Right renal cortex interstitium (tissue), 3 donors: ENCODE measurements at places on chromosomes 6 and 20.

GRCh38 chr20:46367967-46368901, 38.2 kb downstream of the ELMO2 start:
- no peak for DNase-seq

- DNase-seq = no peak
These were observed 139.6 kb downstream of the PHACTR3 start for GRCh38 chr20:59743767-59744485.

DNA sequence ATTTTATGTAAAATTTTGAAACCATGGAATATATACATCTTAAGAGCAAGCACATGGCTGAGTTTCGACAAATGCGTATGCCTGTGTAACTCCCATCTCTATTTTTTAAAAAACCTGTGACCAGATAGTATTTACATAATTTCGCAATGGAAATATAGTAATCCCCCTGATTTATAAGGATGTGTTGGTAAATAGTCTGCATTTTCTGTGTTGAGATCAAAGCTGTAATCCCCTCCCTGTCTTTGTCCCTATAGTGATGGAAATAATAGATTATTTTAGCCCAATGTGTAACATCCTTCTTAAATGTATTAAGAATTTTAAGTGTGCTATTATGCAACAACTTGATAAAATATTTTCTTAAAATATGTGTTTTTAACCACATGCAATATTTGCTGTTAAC, 267.3 kb downstream of the CDKAL1 start:
- no peak for DNase-seq

GRCh38 chr6:22943327-22943726, 374.0 kb downstream of the HDGFL1 start:
- DNase-seq = no peak

DNA sequence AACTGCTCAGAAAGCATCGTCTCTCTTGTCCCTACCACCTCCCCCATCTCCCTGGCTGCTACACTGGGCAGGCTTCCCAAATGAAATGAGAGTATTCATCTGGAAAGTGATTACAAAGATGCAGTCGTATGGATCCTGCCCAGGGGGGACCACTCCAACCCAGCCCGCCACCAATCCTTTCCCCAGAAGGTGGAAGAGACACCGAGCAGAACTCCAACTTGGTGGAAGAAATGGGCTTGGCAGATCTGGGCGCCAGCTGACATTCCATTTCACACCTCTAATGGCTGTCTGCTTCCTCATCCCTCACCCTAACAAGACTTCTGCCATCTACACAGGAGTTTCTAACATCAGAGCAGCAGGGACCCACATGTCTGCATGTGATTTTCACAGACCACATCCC, 12.7 kb downstream of the PKHD1 start:
- DNase-seq = no peak

GRCh38 chr20:41293269-41294037, 24.1 kb downstream of the ZHX3 start:
- no peak for DNase-seq

DNA sequence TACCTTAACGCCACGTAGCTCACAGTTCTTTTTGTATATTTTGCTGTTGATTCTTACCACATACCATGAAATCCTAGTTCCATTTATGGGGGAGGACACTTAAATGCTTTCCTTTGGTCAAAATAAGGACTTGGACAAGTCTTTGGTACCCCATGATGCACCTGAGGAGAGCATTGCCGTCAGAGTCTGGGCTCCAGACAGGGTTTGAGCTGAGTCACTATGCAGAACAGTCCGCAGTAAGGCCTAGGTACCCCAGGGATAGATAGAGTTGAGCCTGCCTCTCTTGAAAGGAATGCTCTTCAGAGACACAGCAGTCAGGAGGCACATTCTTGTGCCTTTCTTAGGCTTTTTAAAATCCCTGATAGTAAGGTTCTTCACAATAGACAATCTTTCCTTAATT, 6.0 kb downstream of the PARD6B start:
- DNase-seq = no peak

- DNase-seq = no peak
These were observed 30.8 kb upstream of the CEP162 start for GRCh38 chr6:84258268-84258667.

GRCh38 chr6:46565531-46565930, 74.3 kb upstream of the RCAN2 start:
- no peak for DNase-seq

DNA sequence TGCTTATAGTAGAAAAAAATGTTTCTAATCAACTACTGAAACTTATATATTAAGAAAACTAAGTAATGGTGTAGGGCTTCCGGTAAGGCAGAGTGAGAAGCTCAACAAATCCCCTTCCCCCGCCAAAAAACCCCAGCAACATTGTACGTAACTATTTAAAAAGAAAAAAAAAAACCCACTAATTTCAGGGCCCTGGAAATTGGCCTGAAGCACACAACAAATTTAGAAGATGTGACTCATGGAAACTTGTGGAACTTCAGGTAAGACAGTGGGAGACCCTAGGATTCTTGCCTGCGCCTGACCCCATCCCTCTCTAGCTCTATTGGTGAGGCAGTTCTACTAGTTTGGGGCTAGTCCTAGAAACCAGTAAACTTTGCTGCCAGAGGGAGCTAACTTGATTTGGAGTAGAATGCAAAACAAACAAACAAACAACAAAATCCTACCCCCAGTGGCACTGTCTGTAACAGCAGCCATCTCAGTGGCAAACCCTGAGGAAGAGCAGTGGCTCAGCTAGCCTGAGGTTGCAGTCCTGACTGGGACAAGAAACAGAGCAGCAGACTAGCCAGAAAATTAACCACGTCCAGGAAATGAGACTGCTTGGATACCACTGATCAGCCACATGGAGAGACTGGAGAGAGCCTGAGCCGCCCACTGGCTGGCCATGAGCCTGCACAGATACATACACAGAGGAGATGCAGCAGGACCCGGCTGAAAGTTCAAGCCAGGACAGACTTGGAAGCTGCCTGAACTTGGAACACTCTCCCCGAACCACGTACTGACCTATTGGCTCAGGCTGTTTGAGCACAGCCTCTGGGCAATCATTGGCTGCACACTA, 135.1 kb downstream of the TBXT start:
- no peak for DNase-seq

DNA sequence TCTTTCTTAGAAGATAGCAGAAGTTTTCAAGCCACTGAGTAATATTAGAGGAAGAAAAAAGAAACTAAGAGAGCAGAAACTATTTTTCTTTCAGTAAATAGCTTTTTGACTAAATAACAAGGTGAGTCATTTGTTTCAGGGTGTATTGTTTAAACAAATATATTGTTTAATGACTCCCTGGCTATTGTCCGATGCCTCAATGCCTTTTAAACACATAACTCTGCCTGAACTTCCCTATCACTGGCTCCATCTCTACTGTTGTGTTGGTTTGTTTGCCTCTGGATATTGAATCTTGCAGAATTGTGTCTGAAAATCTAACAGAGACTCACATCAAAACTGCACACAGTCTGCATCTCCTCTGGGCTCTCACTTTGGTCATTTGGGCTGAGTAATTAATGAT, 19.6 kb upstream of the CLIC5 start:
- no peak for DNase-seq

- no peak for DNase-seq
These were observed 261.3 kb downstream of the CDH4 start for GRCh38 chr20:61513124-61514017.

GRCh38 chr6:150410906-150411305, 42.1 kb downstream of the IYD start:
- DNase-seq = no peak

GRCh38 chr6:13814938-13815575, 700 bp upstream of the MCUR1 start:
- DNase-seq = no peak

- DNase-seq = no peak
These were observed 34.0 kb upstream of the FAM83C start for GRCh38 chr20:35326021-35326739.

- DNase-seq = no peak
These were observed 64.9 kb downstream of the ME1 start for GRCh38 chr6:83365931-83366330.

DNA sequence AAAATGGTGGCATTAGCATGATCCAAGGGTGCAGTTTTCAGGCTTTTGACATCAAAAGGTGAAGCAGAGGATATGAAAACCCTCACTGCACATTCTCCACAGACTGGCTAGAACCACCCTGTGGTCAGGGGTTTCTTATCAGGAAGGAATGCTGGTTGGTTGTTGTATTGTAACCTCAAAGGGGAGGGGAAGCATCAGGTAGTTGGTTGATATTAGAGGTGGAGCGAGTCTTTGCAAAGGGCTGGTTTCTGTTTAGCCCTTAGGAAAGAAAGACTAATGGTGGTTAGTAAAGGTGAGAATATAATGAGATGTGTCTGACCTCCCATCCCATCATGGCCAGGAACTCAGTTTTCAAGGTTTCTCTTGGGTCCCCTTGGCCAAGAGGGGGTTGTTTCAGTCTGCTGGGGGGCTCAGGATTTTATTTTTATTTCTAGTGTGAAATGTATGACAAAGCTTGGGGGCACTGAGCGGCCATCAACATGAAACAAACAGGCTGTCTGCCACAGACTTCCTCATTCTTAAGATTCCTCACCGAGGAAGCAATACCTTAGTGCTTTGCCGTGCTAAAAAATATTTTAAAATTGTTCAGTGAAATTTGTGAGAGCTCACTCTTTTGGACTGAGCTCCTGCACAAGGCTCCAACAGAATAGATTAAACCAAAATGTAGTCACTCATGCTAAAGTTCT, 47.5 kb upstream of the PROKR2 start:
- no peak for DNase-seq

DNA sequence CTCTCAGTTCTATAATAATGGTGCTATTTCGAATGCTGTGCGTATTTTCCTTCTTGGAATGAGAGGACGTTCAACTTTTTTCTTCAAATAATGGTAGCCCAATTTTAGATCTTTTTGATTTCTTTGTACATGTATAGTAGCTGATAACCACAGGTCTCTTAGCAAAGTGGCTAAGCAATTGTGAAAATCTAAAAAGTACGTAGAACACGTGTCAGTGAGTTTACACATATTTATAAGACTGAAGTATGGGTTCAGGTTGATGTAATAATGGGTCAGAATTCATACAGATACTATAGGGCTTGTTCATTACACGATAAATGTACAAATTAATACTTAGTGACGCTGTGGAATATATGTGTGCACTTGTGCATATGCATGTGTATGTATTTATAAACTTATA, 1.3 kb downstream of the SMIM13 start:
- no peak for DNase-seq

DNA sequence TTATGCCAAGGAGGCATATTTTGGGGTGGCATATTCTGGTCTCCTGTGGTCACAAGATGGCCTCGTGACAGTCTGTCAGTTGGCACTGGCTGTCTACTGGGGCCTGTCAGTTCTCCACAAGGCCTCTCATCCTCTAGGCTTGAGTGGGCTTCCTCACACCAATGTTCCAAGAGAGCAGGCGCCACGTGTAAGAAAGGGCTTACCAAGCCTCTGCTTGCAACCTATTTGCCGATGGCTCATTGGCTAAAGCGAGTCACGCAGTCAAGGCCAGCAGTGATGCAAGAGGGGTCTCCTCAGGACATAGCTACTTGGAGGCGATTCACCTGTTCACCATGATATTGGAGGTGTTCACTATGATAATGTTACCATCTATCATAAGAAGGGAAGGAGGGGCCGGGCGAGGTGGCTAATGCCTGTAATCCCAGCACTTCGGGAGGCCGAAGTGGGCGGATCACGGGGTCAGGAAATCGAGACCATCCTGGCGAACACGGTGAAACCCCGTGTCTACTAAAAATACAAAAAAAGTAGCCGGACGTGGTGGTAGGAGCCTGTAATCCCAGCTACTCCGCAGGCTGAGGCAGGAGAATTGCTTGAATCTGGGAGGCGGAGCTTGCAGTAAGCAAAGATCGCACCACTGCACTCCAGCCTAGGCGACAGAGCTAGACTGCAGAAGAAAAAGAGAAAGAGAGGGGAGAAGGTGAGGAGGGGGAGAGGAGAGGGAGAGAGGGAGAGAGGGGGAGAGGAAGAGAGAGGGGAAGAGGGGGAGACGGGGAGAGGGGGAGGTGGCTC, 35.3 kb downstream of the C6orf52 start:
- no peak for DNase-seq

- DNase-seq = peak; percentile 69
These were observed 97.8 kb downstream of the ANKS1A start for GRCh38 chr6:34986845-34987246.

- DNase-seq = no peak
These were observed 129.5 kb upstream of the MAP3K7 start for GRCh38 chr6:90716376-90716775.

- DNase-seq = no peak
These were observed 129.3 kb upstream of the SASH1 start for GRCh38 chr6:148213366-148213765.

DNA sequence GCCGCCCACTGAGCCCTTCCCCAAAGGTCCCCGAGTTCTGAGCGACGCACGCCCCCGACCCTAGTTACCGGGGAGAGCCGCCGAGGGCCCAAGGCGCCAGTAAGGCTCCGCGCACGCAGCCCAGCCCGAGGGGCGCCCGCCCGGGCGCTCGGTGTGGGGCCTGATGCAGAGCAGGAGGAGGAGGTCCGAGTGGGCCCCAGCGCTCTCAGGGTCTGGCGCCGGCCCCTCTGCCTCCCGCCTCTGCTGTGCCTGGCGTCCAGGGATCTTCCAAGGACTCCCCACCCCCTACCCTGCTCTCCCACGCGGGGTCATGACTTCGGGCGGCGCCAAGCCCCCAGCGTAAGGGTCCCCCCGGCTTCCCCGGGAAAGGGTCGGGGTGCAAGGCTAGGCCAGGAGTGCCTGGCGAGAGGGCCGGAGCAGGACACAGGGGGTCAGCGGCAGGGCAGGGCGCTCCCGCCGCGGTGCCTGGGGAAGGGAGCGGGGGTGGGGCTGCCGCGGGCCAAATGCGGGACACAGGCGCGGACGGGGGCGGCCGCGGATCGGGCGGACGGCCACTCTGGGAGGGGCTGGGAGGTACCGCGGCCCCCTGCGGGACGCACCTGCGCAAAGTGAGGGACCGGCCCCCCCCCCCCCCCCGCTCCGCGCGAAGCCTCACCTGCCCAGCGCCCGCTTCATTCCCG, 637 bp downstream of the ABHD12 start:
- peak; percentile 36 for DNase-seq

GRCh38 chr20:35767683-35768481, 3.9 kb upstream of the PHF20 start:
- DNase-seq = no peak

DNA sequence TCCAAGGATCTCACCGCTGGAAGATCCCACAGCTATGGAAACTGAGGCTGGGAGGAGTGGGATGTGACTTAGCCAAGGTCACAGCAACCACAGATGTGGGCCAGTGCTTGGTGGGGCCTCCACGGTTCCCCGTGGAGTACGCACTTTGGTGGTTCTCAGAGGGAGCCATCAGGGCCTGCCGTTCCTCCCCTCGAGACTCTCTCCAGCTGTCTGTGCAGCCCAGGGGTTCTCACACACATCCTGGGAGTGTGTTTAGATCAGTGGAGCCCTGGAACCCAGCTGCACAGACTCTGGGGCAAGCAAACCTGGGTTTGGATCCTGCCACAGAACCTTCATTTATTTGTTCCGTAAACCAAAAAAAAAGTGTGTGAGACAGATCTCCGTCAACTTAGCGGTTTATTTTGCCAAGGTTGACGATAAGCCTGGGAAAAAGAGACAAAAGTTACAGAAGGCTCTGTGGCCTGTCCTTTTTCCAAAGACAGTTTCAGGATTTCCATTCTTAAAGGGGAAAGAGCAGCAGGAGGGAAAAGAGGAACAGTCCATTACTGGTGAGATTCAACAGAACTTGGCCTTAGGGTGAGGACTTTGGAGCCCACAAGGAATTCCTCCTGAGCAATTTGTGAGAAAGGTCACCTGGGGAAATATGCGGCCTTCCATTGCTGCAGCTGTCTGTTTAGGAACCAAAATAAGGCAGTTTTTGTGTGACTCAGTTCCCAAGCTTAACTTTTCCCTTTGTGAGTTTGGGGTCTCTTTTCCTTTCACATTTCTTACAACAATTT, 13.6 kb upstream of the MYMX start:
- DNase-seq = no peak
